Cortex of kidney (tissue), 1 donor: ENCODE measurements at places on chromosomes 1 and 21.

GRCh38 chr1:106615473-106615872 lies 441.0 kb upstream of the PRMT6 start:
- no peak for DNase-seq

- no peak for DNase-seq
Measured at GRCh38 chr1:41452704-41453290, 31.7 kb downstream of the EDN2 start.

DNA sequence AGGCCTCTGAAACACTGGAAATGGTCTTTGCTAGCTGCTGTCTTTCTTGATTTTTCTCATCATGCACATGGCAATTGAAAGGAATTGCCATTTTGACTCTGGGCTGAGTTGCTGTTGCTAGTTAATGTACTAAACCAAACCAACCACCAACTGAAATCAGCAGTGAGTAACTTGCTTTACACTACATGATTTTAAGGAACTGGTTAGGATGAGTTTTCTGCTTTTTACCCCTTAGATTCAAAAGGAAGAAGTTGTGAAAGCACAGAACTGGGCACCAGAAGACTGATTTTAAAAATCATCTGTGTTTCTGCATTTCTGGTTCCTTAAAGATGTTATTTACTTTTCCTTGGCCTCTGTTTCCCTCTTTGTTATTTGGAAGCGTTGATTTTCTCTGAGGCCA lies 361.9 kb downstream of the HLX start:
- no peak for DNase-seq

DNA sequence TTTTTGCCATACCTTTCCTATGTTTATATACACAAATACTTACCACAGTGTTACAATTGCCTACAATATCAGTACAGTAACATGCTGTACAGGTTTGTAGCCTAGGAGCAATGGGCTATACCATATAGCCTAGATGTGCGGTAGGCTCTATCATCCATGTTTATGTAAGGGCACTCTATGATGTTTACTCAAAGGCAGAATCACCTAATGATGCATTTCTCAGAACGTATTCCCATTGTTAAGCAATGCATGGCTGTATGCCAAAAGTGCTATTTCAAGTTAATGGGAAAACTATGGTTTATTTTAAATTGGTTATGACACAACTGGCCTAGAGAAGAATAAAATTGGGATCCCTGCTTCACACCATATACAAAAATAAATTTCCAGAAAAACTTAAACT lies 36.9 kb upstream of the DISP1 start:
- no peak for DNase-seq

GRCh38 chr21:24289539-24289938 lies 1317.7 kb downstream of the MRPL39 start:
- DNase-seq = no peak

- DNase-seq = no peak
Measured at GRCh38 chr1:230408971-230409370, 17.2 kb downstream of the PGBD5 start.

- DNase-seq = no peak
Measured at GRCh38 chr21:17602874-17603273, 9.8 kb downstream of the BTG3 start.
